Karpas-422 (cell line): ENCODE measurements at places on chromosomes 16 and 17. TPM values are rescaled to one million over a fixed set of nuclear protein-coding genes. Genes with fewer than 3 reads are reported as not detected.

DNA sequence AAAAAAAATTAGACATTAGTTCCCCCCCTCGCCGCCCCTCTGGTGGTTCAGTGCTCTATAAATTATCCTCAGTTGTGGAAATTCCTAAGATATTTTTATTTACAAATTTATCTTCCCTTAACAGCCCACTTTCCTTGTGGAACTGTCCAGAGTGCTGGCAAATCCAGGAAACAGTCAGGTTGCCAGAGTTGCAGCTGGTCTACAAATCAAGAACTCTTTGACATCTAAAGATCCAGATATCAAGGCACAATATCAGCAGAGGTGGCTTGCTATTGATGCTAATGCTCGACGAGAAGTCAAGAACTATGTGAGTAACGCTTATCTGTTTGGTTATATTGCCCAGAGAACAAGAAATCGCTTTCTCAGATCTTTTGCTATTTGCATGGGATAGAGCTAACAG, 2.9 kb downstream of the KPNB1 start:
- DNase-seq = no peak

- DNase-seq = no peak
Measured at GRCh38 chr16:29318037-29318436, 88.5 kb downstream of the NPIPB11 start.

GRCh38 chr17:46720408-46720807, 98.1 kb downstream of the WNT3 start:
- no peak for DNase-seq

TEKT1 gene
- total RNA-seq = not detected in 2 replicates

GLP2R gene
- total RNA-seq = not detected in 2 replicates

PMFBP1 gene
- 0.56 and 1.4 TPM in 2 replicates for total RNA-seq

OTOP3 gene
- not detected in 2 replicates for total RNA-seq
